ENCODE measurements at places on chromosomes 7 and 10.

GRCh38 chr7:151378496-151379192, 31.2 kb downstream of the WDR86 start:
- no peak for DNase-seq

DNA sequence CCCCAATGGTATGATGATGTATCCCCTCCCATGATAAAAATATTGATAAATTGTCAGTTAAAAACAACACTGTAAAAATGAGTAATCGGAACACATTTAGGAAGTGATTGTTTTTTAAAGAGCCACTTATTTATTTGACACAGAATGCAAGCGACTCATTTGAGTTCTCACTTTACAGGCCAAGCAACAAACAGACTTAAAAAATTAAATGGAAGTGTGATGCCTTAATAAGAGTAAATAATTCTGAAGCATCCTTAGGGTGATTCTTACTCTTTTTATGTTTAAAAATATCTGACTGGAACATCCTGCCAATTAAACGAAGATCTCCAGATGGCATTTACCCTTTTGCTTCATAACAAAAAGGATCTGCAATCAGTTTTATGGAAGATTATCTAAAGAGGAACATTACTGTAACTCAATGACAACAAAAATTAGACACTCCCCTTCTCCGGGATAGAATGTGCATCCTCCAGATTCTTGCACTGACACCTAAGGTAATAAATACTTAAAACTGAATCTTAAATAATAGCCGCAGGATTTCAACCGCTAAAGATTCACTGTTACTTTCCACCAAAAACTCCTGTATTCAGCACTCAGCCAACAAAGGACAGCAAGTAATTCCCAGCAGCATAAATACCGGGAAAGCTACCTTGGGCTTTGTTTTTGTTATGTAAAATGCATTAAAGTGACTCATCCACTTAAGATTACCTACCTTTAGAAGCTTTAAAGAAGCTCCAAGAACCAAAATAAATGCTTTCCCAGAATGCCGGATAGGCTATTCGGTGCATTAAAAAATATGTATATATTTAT, 1.7 kb downstream of the CACNA2D1 start:
- no peak for DNase-seq

- no peak for DNase-seq
These were observed 9.8 kb downstream of the LFNG start for GRCh38 chr7:2529161-2530070.

GRCh38 chr10:112914288-112914952, 35.6 kb upstream of the TCF7L2 start:
- no peak for DNase-seq

Data from T follicular helper cell (primary cell).